ENCODE measurements at places on chromosomes 12 and 14. TPM values are rescaled to one million over a fixed set of nuclear protein-coding genes. Genes with fewer than 3 reads are reported as not detected.

PLEKHH1 gene
- total RNA-seq, result 0.35 TPM

KLHL42 gene
- 36.5 TPM for total RNA-seq

CCDC38 gene
- not detected for total RNA-seq

IFI27 gene
- total RNA-seq, result 126 TPM

GRCh38 chr12:46409974-46410373 lies 37.4 kb upstream of the SLC38A2 start:
- H3K27ac ChIP-seq, result no peak overlapping the region
- DNase-seq, result no peak
- peaks cover 17% of the 10 kb centered on the region for H3K4me1 ChIP-seq
- no peaks in the 10 kb centered on the region for H3K27me3 ChIP-seq
- no peak overlapping the region for H3K4me3 ChIP-seq

DNA sequence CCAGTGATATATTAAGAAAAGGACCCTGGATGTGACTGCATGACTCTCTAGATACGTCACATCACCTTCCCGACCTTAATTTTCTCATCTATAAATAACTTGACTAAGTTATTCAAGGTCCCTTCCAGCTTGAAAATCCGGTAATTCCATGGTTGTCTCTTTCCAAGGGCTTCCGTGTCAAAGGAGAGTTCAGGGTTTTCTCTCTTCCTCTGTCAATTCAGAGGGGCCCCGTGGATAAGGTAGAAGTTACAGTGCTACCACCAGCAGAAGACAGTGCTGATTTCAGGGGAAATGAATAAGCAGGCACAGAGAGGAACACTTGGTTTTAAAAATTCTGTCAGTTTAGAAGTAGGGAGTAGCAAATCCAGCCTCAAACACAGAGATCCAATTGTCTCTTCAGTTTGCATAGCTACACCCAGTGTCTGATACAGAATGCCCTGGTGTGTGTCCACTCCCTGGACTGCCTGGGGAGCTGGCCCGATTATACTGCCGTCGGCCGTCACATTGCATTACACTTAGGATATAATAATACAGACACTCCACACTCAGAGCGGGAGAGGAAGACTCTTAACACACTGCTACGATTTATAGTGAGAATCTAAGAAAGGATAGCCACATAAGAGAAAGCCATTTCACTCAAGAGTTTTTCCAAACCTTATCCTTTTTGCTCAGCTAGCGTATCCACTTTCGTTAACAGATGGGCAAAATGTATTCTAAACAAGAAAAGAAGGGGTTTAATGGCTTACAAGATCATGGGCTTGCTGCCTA lies 54.7 kb upstream of the GTF2A1 start:
- DNase-seq, result no peak
- H3K4me1 ChIP-seq, result no peaks in the 10 kb centered on the region
- no peak overlapping the region for H3K4me3 ChIP-seq
- no peak overlapping the region for H3K27ac ChIP-seq
- no peaks in the 10 kb centered on the region for H3K36me3 ChIP-seq

DNA sequence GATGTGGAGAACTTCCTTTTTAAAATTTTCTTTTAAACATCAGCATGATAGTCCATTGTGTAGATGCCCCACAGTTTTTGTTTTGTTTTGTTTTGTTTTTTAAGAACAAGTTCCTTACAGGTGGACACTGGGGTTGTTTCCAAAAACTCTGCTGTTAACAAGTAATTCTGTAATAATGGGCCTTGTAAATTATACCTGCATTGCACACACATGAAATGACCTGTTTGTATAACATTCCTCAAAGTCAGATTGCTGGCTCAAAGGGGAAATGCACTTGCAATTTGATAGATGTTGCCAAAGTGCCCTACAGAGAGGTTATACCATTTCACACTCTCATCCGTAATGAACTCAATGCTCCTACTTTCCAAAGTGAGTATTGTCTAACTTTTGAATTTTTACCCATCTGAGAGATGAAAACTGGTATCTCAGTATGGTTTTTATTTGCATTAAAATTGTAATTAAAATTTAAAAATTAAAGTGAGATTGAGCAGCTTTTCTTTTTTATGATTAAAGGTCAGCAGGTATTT lies 89.2 kb downstream of the SPPL3 start:
- H3K27me3 ChIP-seq, result no peaks in the 10 kb centered on the region
- peaks cover 8% of the 10 kb centered on the region for H3K4me1 ChIP-seq
- H3K4me3 ChIP-seq, result no peak overlapping the region

GRCh38 chr12:20050221-20050620 lies 318.1 kb upstream of the PDE3A start:
- H3K27me3 ChIP-seq, result no peaks in the 10 kb centered on the region
- H3K4me3 ChIP-seq, result no peak overlapping the region
- DNase-seq, result peak; percentile 38
- H3K36me3 ChIP-seq, result no peaks in the 10 kb centered on the region

DNA sequence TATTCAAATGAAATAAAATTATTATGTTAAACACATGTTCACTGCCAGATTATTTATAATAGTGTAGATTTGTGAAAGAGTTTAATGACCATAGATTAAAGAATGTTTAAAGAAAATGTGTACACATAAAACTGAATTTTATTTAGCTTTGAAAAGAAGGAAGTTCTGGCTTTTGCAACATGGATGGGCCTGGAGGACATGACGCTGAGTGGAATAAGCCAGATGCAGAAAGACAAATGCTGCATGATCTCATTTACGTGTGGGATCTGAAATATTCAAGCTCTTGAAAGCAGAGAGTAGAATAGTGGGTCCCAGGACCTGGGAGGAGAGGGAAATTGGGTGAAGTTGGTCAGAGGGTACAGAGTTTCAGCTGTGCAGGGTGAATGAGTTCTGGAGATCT lies 1261.2 kb downstream of the TMEM121 start:
- no peak overlapping the region for H3K4me3 ChIP-seq
- no peaks in the 10 kb centered on the region for H3K36me3 ChIP-seq
- DNase-seq, result no peak
- no peak overlapping the region for H3K27ac ChIP-seq

DNA sequence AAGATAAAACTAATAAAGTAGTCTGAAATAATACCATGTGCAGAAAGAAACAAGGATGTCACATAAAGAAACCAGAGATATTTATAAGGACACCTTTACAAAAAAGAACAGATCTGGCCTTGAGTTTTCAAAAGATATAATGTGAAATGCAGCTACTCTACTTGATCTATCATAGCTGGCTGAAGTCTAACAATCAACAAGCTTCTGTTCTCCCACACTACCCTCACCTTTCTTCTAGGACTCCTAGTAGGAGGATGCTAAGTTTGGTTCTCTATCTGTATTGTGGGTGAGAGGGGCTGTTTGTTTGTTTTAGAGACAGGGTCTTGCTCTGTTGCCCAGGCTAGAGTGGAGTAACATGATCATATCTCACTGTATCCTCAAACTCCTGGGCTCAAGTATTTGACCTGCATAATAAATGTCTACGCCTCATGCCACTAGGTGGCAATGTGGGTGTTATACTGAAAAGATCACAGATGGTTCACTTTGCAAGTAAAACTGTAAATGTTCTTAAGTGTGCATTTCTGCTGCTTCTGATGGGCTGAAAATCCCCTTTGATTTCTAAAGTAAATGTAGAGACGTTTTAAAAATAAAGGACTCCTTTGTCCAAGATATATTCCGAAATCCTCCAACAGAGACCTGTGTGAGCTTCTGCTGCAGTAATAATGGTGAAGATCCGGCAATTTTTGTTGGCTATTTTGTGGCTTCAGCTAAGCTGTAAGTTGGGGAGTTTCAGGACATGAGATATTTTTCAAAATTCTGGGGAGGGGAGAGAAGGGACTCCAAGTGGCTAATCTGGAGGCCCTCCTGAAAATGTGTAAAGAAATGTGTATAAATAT lies 269.3 kb downstream of the DAD1 start:
- H3K4me3 ChIP-seq, result no peak overlapping the region
- no peak overlapping the region for H3K27ac ChIP-seq
- H3K36me3 ChIP-seq, result no peaks in the 10 kb centered on the region
- peak; percentile 59 for DNase-seq
- H3K4me1 ChIP-seq, result no peaks in the 10 kb centered on the region

- no peaks in the 10 kb centered on the region for H3K4me1 ChIP-seq
- H3K27ac ChIP-seq, result no peak overlapping the region
- H3K27me3 ChIP-seq, result no peaks in the 10 kb centered on the region
- H3K4me3 ChIP-seq, result no peak overlapping the region
Measured at GRCh38 chr12:127823801-127824200, 443.2 kb upstream of the TMEM132C start.

GRCh38 chr12:113781415-113782198 lies 184.5 kb downstream of the RBM19 start:
- H3K27ac ChIP-seq, result no peak overlapping the region
- H3K27me3 ChIP-seq, result peaks cover 3% of the 10 kb centered on the region
- H3K4me3 ChIP-seq, result no peak overlapping the region
- no peaks in the 10 kb centered on the region for H3K4me1 ChIP-seq
- DNase-seq, result peak; percentile 35
- H3K36me3 ChIP-seq, result no peaks in the 10 kb centered on the region

GRCh38 chr12:106721915-106722314 lies 52.6 kb upstream of the RIC8B start:
- DNase-seq, result no peak
- no peak overlapping the region for H3K4me3 ChIP-seq
- H3K27ac ChIP-seq, result no peak overlapping the region
- H3K36me3 ChIP-seq, result no peaks in the 10 kb centered on the region
- peaks cover 5% of the 10 kb centered on the region for H3K27me3 ChIP-seq

GRCh38 chr12:45415393-45415817 lies 199.5 kb downstream of the ANO6 start:
- peaks cover 3% of the 10 kb centered on the region for H3K4me1 ChIP-seq
- DNase-seq, result peak; percentile 76
- no peak overlapping the region for H3K4me3 ChIP-seq
- no peak overlapping the region for H3K27ac ChIP-seq
- no peaks in the 10 kb centered on the region for H3K27me3 ChIP-seq

DNA sequence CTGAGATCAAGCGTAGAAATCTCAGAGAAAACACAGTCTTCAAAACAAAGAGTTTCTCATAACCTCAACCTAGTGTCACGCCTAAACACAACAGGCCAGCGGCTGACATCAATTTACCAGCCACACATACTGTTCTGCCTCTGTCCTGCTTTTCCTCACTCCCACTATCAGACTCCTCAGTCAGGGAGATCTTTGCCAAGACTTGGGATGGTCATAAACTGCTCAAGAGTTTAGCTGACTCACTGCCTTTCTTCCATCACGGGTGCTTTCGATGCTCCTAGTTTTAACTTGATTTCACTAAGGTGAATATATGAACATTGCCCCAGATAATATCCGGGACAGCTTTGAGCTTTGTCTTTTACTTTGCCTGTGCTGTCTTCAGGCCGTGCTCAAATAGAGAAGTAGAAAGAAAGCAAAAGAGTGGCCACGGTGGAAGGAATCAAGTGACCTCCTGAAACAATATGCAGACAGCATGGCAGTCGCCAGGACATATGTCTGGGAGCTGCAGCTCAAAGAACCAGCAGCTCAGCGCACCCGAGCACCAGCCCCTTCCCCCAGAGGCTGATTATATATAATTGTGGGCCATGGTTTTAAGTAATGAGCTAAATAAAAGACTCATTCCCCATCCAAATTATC lies 12.1 kb downstream of the MDM1 start:
- no peak for DNase-seq
- H3K36me3 ChIP-seq, result no peaks in the 10 kb centered on the region
- H3K4me3 ChIP-seq, result no peak overlapping the region

DNA sequence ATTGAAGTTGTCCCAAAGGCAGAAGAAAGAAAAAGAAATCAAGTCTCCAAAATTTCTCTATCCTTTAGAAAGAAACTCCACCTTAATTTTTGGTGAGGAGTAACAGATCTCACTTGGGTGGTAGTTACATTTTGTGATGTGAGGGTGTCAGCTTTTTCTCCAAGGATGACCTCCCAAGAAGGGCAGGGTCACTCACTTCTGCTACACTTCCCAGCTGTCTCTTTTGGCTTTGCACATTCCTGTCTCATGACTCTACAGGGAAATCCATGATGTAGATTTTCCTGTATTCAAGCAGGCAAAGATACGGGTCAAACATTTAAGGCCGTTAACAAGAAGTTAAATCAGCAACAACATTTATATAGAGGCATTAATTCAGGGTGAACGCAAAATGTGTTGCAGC lies 1016.4 kb downstream of the NRXN3 start:
- H3K4me3 ChIP-seq, result no peak overlapping the region
- H3K36me3 ChIP-seq, result no peaks in the 10 kb centered on the region
- H3K27me3 ChIP-seq, result no peaks in the 10 kb centered on the region
- H3K4me1 ChIP-seq, result no peaks in the 10 kb centered on the region

GRCh38 chr12:532908-533565 lies 73.3 kb downstream of the B4GALNT3 start:
- no peak overlapping the region for H3K27ac ChIP-seq
- H3K4me1 ChIP-seq, result peaks cover 7% of the 10 kb centered on the region
- no peak for DNase-seq
- no peak overlapping the region for H3K4me3 ChIP-seq
- H3K36me3 ChIP-seq, result no peaks in the 10 kb centered on the region

GRCh38 chr12:111155521-111155920 lies 213.4 kb downstream of the PHETA1 start:
- no peak for DNase-seq
- H3K27me3 ChIP-seq, result no peaks in the 10 kb centered on the region
- H3K4me1 ChIP-seq, result no peaks in the 10 kb centered on the region
- H3K27ac ChIP-seq, result no peak overlapping the region
- no peak overlapping the region for H3K4me3 ChIP-seq

DNA sequence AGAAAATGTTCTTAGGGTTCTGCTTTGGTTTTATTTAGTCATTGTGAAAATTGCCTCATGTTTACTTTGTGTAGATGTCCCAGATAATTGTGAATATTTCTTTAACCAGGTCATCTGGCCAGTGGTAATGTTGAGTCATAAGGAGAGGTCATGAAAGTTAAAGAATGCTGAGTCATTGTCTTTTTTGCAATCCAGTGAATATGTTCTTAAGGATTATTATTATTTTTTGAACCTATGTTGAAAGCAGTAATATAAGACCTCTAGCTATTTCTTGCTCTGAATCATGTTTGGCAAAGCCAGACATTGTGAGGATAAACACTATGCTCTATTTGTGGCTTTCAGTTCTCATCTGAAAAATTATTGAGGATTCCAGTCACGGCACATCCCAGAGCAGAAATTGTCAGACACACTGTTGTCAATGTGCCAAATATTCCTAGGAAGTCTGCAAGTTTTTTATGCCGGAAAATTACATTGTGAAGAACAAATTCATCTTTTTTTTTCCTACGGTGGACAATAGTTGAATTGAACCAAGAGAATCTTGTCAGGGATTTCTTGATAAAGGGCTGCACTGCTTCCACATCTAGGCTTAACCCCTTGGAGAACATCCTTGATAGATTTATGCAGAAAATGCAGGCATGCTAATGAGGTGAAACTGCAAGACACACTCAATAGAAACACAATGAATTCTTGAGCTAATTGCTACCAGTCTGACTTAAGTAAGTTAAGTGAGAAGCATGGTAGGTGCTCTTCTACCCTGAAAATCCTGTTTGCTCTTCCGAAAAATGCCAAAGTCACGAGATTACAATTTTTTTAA lies 369.6 kb downstream of the ATP23 start:
- no peaks in the 10 kb centered on the region for H3K27me3 ChIP-seq
- peak; percentile 96 for DNase-seq
- H3K36me3 ChIP-seq, result no peaks in the 10 kb centered on the region
- no peak overlapping the region for H3K4me3 ChIP-seq
- H3K4me1 ChIP-seq, result peaks cover 49% of the 10 kb centered on the region
- peak overlapping the region; percentile 95 for H3K27ac ChIP-seq

- peak; percentile 65 for DNase-seq
- H3K27me3 ChIP-seq, result no peaks in the 10 kb centered on the region
- peaks cover 45% of the 10 kb centered on the region for H3K36me3 ChIP-seq
- H3K27ac ChIP-seq, result no peak overlapping the region
- H3K4me1 ChIP-seq, result peaks cover 21% of the 10 kb centered on the region
Measured at GRCh38 chr12:108798551-108799221, 58.7 kb downstream of the SSH1 start.

- no peak overlapping the region for H3K4me3 ChIP-seq
- peak; percentile 20 for DNase-seq
- peaks cover 51% of the 10 kb centered on the region for H3K4me1 ChIP-seq
- H3K27me3 ChIP-seq, result no peaks in the 10 kb centered on the region
- no peaks in the 10 kb centered on the region for H3K36me3 ChIP-seq
- peak overlapping the region; percentile 100 for H3K27ac ChIP-seq
Measured at GRCh38 chr14:31292937-31293616, 85.5 kb upstream of the HECTD1 start.

Data from endothelial cell of umbilical vein (primary cell).